ENCODE measurements at places on chromosomes 3 and 15.

GRCh38 chr15:89358435-89358754 lies 23.8 kb upstream of the POLG start:
- no peak for DNase-seq

DNA sequence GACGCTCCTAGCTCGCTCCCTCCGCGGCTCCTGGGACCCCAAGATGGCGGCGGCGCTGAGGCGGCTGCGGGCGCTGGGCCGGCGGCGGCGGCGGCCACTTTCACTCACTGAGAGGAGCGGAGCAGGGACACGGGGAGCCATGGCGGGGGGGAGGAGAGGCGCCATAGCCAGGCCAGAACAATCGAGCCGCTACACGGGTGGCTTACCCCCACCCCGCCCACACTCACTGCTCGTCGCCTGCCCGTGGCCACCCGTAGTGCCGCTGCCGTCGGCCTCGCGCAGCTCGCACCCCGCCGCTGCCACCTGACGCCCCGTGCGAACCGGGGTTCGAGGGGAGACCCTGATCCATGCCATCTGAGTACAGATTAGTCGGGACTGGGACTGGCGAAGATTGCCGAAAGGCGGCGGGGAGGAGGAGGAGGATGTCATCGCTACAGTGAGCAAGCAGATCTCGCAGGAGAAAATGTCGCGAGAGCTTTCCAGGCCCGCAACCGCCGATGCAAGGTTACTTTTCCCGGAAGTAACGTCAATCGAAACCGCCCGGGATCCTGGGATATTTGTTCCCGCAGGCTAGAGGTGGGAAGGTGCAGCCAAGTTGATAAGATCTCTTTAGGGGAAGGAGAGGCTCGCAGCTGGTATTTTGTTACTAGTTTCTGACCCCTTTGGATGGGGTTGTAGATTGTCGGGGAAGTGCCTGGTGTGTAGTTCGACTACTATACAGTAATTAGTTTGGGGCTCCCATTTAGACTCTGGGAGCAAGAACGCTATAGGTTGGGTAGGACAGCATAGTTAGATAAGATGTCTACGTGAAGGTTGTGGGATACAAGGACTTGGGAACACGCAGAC lies at the start of gene INO80:
TSS of gene INO80 (minus strand) at position 165 of the 846 bp plus-strand sequence. CDS start 19,970 bp downstream, outside the sequence.
- DNase-seq: peak; percentile 92

DNA sequence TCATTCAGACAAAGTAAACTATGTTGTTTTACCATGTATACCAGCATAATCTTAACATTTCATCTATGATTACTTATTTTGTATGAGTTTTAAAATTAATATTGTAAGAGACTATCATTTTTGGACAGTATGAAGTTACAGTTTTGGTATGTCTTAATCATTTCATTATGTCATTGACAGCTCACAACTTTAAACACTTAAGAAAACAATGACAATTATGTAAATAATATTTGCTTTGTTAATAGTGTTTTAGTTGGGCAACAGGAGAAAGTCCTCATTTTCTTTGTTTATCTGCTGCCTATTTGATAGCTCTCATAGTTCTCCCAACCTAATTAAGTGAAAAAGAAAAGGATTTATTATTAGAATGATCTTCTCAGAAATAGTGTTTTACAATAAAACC lies 80.2 kb downstream of the MEF2A start:
- DNase-seq: no peak

- DNase-seq: no peak
These were observed 133.9 kb upstream of the PFN2 start for GRCh38 chr3:150104564-150104963.
